ENCODE measurements at places on chromosomes 12 and 14.

- DNase-seq: no peak
Measured at GRCh38 chr12:71216725-71217579, 59.2 kb upstream of the TSPAN8 start.

DNA sequence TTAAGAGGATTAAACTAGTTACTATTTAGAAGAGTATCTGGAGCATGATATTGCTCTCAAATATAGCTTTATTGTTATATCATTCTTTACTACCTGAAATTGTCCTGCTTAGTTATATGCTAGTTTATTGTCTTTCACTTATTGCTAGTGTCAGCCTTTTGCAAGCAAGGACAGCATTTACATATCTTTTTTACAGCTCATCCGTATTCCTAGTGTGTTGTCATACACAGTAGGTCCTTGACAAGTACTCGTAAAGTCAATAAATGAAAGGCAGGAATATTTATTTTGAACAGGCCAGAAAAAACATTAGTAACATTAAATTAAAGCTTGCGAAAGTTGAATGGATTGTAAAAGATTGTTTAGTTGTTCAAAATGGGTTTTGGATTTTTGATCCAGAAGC, 35.0 kb downstream of the CRADD start:
- DNase-seq: no peak

GRCh38 chr12:3205742-3206519, 128.8 kb downstream of the TSPAN9 start:
- no peak for DNase-seq

- DNase-seq: no peak
Measured at GRCh38 chr14:51014625-51015024, 70.3 kb upstream of the PYGL start.

- no peak for DNase-seq
Measured at GRCh38 chr12:84996759-84997158, 39.3 kb downstream of the TSPAN19 start.

Measured in naive B cell (primary cell).